Panc1 (cell line): ENCODE measurements at places on chromosomes 7 and 10. TPM values are rescaled to one million over a fixed set of nuclear protein-coding genes. Genes with fewer than 3 reads are reported as not detected.

Gene KLHDC10
- 26.7 TPM for total RNA-seq

Gene AGR2
- total RNA-seq: 147 TPM

Gene BUB3
- total RNA-seq: 237 TPM

DNA sequence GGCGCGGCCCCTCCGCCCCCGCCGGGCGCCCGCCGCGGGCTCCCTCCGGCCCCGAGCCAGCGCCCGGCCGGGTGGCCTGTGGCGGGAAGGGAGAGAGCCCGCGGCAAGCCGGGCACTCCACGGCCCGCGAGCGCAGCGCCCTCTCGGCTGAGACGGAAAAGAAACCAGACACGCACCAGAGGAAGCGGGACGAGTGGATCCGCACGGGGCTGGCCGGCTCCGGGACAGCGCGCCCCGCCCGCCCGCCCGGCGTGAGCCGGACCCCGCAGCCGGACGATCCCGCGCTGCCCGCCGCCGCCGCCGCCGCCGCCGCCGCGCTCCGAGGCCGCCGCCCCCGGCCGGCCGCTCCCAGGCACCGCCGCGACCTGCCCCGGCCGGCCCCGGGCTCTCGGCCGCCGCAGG is 300 bp downstream of the ARHGAP21 start:
- no peak overlapping the region for H3K27ac ChIP-seq
- no peaks in the 10 kb centered on the region for H3K27me3 ChIP-seq
- H3K4me3 ChIP-seq: peak overlapping the region; percentile 77

DNA sequence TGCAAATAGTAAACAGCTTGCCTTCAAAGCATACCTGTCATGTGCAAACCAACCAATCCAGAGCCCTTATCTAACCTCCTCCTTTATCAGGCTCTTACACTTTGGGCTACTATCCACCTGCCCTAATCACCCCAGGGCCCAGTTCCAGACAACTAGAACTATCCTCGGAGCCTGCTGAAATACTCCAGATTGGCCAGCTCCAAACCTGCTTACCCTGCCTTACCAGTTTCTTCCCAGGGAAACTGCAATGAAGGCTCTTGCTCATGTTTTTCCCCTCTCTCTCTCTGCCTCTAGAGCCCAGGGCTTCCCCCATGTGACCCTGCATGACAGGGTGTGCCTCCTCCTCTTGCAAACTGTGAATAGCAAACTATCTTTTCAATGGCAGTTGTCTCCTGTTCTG is 81.4 kb upstream of the CAPZA2 start:
- H3K36me3 ChIP-seq: peaks cover 26% of the 10 kb centered on the region
- no peak overlapping the region for H3K4me3 ChIP-seq
- no peak overlapping the region for H3K27ac ChIP-seq
- H3K4me1 ChIP-seq: peaks cover 19% of the 10 kb centered on the region
- no peak for DNase-seq

DNA sequence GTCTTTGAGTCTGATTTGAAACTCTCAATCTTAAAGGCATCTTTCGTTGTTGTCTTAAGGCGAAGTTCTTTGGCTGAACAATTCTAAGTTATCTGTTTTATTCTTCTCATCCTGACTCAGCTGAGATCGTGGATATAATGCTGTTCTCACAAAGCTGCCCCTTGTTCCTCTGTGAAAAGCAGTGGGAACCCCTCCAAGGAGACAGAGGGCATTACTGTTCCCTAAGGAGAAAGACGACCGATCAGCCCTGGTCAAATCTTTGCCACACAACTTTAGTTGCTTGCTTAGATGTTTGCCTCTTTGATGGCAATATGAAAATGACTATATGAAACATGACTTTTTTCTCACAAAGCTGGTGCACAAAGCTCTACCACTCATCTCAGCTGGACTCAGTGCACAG is 1016.7 kb downstream of the REEP3 start:
- DNase-seq: no peak
- H3K36me3 ChIP-seq: no peaks in the 10 kb centered on the region
- no peaks in the 10 kb centered on the region for H3K4me1 ChIP-seq
- H3K27ac ChIP-seq: no peak overlapping the region

DNA sequence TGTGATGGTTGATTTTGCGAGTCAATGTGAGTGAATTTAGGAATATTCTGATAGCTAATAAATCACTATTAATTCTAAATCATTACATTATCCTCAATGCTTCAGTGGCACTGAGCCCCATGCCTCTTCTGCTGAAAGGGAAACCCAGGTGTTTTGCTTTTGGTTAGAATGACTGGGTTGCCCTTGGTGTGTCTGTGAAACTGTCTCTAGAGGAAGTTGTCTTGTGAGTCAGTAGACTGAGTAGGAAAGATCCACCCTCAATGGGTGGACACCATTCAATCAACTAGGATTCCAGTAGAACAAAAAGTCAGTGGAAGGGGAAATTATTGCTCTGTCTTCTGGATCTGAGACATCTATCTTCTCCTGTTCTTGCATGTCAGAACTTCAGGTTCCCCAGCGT is 472.4 kb downstream of the ANKRD7 start:
- DNase-seq: no peak
- H3K27me3 ChIP-seq: no peaks in the 10 kb centered on the region
- no peak overlapping the region for H3K27ac ChIP-seq
- H3K36me3 ChIP-seq: no peaks in the 10 kb centered on the region; the same call in 1 of the 2 replicates
- H3K4me1 ChIP-seq: no peaks in the 10 kb centered on the region
- no peak overlapping the region for H3K4me3 ChIP-seq

- H3K27ac ChIP-seq: no peak overlapping the region
- no peaks in the 10 kb centered on the region for H3K36me3 ChIP-seq
- no peaks in the 10 kb centered on the region for H3K27me3 ChIP-seq
- H3K4me1 ChIP-seq: no peaks in the 10 kb centered on the region
- no peak overlapping the region for H3K4me3 ChIP-seq
- peak; percentile 24 for DNase-seq
Observed at GRCh38 chr7:78530351-78530750, 731.8 kb downstream of the PHTF2 start.

DNA sequence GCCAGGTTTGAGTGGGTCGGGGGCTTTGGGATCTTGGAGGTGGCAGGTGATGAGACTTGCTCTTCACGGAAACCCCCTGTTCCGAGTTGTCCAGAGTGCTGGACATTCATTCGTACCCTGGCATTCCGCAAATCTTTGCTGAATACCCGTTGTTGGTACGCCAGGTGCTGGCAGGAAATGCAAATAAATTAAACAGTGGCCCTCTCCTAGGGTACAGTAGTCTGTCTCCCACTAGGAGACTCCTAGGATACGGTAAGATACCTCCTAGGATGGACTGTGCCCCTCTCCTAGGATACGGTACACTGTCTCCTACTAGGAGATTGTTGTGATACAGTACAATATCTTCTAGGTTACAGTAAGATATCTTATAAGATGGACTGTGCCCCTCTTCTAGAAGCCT is 544 bp downstream of the SEC23IP start:
- peak overlapping the region; percentile 100 for H3K4me3 ChIP-seq
- H3K36me3 ChIP-seq: peaks cover 7% of the 10 kb centered on the region
- H3K27me3 ChIP-seq: no peaks in the 10 kb centered on the region
- DNase-seq: no peak
- peaks cover 33% of the 10 kb centered on the region for H3K4me1 ChIP-seq
- H3K27ac ChIP-seq: peak overlapping the region; percentile 95

DNA sequence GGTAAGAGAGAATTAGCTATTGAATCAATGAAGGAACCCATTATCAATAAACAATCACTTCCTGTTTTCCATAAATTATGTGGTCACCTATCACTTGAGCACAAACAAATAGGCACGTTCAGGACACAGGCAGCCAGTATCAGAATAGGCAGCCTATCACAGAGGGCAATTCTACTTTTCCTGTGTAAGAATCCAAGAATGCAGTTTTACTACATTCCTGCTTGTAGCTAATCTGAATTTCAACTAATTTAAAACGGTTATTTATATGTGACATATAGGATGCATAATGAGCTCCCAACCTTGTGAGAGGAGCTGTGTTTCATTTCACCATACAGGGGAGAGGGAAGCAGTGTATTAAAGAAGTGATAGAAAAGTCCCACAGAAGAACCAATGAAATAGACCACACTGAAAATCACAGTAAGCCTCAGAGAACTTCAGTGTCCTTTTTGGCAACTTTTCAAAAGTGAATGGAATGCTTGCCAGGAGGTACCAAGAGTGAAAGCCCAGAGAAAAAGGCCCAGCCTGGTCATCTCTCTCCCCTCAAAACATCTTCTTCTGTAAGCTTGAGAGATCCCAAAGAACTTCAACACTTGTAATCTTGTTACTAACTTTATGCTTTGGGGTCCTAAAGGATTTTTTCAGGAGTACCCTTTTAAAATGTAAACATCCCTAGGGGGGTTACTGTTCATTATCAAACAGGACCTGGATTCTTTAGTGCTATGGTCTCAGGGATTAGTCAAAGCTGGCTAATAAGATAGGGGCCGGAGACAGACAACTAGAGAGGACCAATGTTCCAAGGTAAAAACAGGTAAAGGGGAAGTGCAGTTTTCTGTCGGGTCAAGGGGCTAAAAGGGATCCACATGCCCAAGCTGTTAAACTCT is 1.3 kb downstream of the IMMP2L start:
- H3K36me3 ChIP-seq: peaks cover 5% of the 10 kb centered on the region; the same call in 1 of the 2 replicates
- H3K27me3 ChIP-seq: no peaks in the 10 kb centered on the region
- H3K27ac ChIP-seq: peak overlapping the region; percentile 81
- DNase-seq: no peak

DNA sequence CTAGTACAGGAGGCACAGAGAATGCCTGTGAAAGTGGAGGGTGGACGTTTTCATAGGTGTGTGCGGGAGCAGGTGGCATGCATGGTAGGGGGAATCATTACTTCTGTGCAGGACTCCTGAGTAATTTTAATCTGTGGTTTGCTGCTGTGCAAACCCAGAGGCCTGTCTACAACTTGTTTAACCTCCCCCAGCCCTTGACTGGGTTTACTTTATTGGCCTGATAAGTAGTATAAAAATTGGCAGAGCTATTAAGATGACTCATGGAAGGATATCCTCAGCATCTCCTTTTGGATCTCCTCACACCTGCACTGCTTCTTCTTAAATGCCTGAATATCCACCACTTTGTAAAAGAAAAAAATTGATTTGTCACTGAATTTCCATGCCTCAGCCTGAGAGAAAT is 104.8 kb downstream of the AUTS2 start:
- H3K4me1 ChIP-seq: no peaks in the 10 kb centered on the region
- H3K27me3 ChIP-seq: no peaks in the 10 kb centered on the region
- no peak for DNase-seq
- no peak overlapping the region for H3K27ac ChIP-seq
- H3K36me3 ChIP-seq: no peaks in the 10 kb centered on the region

GRCh38 chr7:55140221-55140940 is 121.6 kb downstream of the EGFR start:
- H3K4me1 ChIP-seq: peaks cover 7% of the 10 kb centered on the region
- H3K36me3 ChIP-seq: no peaks in the 10 kb centered on the region; the same call in none of the 2 replicates
- peak overlapping the region; percentile 44; the same call in 1 of the 2 replicates for H3K27ac ChIP-seq
- no peak overlapping the region for H3K4me3 ChIP-seq
- H3K27me3 ChIP-seq: no peaks in the 10 kb centered on the region

- peaks cover 23% of the 10 kb centered on the region for H3K4me1 ChIP-seq
- no peaks in the 10 kb centered on the region for H3K36me3 ChIP-seq
- DNase-seq: no peak
- no peak overlapping the region for H3K4me3 ChIP-seq
- H3K27me3 ChIP-seq: no peaks in the 10 kb centered on the region
Observed at GRCh38 chr7:3239291-3239691, 61.8 kb upstream of the SDK1 start.

DNA sequence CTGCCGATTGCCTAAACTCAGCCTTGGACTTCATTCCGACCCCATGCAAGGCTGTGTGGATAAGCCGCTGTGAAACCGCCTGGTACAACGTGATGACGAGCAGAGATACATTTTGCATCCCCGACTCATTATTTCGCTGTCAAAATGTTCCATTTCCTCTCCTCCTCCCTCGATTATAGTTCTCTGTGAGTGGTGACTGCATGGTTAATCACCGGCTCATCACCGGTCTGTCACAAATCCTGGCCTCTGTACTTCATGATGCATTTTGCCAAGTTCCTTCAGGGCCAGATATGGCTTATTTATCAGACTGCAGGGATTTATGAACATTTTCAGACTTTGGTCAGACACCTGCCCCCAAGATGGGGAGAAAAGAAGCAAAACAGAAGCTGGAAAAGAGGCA is 461.6 kb upstream of the DPP6 start:
- no peaks in the 10 kb centered on the region for H3K27me3 ChIP-seq
- no peak overlapping the region for H3K4me3 ChIP-seq
- no peak overlapping the region for H3K27ac ChIP-seq

- no peaks in the 10 kb centered on the region for H3K4me1 ChIP-seq
- H3K27me3 ChIP-seq: no peaks in the 10 kb centered on the region
- no peak overlapping the region for H3K27ac ChIP-seq
- no peak for DNase-seq
- H3K36me3 ChIP-seq: no peaks in the 10 kb centered on the region
Observed at GRCh38 chr7:120774481-120774880, 83.5 kb downstream of the TSPAN12 start.

GRCh38 chr10:113350311-113351040 is 202.4 kb upstream of the HABP2 start:
- H3K27ac ChIP-seq: no peak overlapping the region
- H3K27me3 ChIP-seq: peaks cover 11% of the 10 kb centered on the region
